ENCODE measurements at places on chromosomes 16 and 17. TPM values are rescaled to one million over a fixed set of nuclear protein-coding genes. Genes with fewer than 3 reads are reported as not detected.

The FAM171A2 gene
- total RNA-seq = 0.32 TPM

DNA sequence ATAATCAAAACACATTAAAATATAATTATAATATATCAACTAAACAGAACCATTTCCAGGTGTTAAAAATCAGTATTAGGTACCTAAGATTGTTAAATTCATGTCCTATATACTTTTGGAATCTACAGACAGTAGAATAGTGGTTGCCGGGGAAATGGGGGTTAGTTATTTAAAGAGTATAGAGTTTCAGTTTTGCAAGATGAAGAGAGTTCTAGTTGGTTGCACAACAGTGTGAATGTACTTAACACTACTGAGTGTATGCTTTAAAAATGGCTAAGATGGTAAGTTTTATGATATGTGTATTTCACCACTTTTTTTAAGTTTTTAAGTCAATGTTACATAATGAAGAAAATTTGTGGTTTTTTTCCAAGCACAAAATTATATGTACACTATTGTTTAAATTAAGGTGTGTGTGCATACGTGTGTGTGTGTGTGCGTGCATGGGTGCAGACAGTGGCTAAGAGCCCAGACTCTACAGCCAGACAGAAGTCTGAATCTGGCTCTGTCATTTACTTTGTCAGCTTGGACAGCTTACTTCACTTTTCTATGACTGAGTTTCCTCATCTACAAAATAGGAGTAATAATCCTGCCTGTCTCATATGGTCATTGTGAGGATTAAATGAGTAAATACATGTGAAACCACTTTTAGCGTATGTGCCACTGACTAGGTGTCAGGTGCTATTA is 25.3 kb upstream of the PHAF1 start:
- no peak for DNase-seq
- no peaks in the 10 kb centered on the region for H3K27me3 ChIP-seq
- H3K27ac ChIP-seq = no peak overlapping the region
- H3K4me3 ChIP-seq = no peak overlapping the region
- H3K36me3 ChIP-seq = peaks cover 17% of the 10 kb centered on the region

DNA sequence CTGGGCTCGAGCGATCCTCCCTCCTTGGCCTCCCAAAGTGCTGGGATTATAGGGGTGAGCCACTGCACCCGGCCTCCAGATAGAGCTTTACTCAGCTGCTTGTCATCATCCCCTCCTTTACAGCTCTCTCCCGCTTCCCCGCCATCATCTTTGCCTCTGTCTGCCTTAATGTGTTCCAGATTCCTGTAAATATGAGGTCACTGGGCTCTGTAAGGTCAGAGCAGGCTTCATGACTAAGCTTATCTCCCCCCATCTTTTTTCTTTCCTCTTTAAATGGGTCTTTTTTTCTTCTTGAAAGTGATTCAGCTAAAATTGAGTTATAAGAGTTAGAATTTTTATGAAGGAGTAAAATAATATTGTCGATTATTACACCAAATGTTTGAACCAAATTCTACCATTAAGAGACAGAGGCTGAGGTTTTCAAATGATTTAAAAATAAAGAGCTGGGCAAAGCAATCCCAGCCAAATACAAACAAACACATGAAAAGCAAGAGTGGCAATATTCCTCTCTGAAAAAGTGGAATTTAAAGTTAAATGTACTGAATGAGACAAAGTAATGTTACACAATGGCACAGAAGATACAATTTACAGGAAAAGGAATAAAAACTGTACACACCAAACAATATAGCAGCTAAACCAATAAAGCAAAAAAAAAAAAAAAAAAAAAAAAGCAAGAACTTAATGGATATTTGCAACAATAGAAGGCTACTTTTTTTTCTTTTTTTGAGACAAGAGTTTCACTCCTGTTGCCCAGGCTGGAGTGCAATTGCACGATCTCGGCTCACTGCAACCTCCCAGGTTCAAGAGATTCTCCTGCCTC is 62.1 kb downstream of the CRISPLD2 start:
- H3K27me3 ChIP-seq = peaks cover 2% of the 10 kb centered on the region
- H3K4me1 ChIP-seq = peaks cover 7% of the 10 kb centered on the region

GRCh38 chr17:31537565-31538011 is 146.1 kb downstream of the RAB11FIP4 start:
- no peak for DNase-seq
- H3K4me1 ChIP-seq = peaks cover 18% of the 10 kb centered on the region
- H3K4me3 ChIP-seq = no peak overlapping the region

The CHMP6 gene
- total RNA-seq = 15.9 TPM

The BAHCC1 gene
- total RNA-seq = 0.05 TPM

DNA sequence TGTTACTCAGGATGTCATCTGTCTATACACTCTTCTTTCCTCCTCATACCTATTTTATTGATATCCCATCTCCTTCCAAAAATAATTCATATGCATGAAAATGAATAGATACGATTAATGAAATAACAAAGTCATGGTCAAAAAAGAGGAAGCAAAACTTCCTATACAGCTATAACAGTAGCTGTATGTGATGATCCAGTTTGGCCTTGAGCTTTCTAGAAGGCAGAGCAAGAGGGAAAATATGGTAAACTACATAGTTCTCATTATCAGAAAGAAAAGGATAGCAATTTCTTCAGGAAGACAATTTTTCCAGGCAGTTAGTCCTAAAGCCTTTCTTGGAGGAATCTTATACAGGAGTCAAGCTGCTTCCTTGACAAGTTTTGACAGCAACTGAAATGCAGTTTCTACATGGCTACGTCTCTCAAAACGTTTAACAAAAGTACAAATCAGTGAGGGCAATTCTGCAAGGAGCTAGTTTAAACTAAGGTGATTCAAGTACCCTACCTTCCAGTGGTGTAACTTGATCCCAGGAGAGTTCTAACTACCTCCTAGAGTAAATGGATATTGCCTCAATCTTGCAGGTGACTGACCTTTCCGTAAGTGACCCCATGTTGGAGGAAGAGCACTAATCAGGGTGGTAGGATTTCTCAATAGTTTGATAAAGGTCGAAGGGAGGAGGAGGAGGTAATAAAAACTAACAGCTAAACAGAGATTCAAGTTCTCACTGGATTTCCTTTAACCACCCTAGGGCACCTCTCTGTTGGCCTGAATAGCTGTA is 1.0 kb downstream of the SPAG5 start:
- peaks cover 25% of the 10 kb centered on the region for H3K36me3 ChIP-seq
- H3K4me3 ChIP-seq = peak overlapping the region; percentile 89
- peaks cover 21% of the 10 kb centered on the region for H3K4me1 ChIP-seq
- no peaks in the 10 kb centered on the region for H3K27me3 ChIP-seq

The KRTAP4-9 gene
- total RNA-seq = not detected

DNA sequence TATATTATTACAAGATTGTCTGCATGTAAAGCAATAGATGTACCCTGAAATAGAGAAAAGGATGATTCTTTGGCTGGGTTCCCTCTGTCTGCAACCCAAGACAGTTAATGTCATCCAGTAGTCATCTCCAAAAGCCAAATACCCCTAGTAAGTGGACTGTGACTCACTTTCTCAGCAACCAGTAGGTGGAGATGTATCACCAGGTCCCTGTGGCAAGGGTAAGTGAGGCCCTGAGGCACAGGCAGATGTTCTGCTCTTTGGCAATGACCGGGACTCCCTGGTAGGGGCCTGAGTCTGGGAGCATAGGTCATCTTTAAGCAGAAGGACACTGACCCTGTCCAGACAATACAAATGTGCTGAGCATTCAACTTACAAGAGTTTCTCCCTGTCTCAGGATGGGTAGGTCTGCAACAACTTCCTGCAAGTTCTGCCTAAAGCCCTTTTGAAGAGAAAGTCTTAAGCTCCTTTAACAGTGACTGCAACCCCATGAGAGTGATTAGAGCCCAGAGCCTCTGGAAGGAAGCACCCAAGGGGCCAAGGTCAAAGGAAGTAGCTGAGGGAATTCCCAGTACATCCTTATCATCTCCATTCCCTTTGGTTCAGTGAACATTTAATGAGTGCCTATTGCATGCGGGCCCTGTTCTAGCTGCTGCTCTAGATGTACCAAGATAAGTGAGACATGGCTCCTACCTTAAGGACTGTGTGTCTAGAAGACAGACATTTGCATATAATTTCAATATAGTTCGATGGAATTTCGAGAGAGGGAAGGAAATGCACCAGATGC is 31.9 kb downstream of the PMP22 start:
- H3K4me3 ChIP-seq = no peak overlapping the region
- H3K27ac ChIP-seq = no peak overlapping the region
- H3K36me3 ChIP-seq = no peaks in the 10 kb centered on the region
- DNase-seq = peak; percentile 24

DNA sequence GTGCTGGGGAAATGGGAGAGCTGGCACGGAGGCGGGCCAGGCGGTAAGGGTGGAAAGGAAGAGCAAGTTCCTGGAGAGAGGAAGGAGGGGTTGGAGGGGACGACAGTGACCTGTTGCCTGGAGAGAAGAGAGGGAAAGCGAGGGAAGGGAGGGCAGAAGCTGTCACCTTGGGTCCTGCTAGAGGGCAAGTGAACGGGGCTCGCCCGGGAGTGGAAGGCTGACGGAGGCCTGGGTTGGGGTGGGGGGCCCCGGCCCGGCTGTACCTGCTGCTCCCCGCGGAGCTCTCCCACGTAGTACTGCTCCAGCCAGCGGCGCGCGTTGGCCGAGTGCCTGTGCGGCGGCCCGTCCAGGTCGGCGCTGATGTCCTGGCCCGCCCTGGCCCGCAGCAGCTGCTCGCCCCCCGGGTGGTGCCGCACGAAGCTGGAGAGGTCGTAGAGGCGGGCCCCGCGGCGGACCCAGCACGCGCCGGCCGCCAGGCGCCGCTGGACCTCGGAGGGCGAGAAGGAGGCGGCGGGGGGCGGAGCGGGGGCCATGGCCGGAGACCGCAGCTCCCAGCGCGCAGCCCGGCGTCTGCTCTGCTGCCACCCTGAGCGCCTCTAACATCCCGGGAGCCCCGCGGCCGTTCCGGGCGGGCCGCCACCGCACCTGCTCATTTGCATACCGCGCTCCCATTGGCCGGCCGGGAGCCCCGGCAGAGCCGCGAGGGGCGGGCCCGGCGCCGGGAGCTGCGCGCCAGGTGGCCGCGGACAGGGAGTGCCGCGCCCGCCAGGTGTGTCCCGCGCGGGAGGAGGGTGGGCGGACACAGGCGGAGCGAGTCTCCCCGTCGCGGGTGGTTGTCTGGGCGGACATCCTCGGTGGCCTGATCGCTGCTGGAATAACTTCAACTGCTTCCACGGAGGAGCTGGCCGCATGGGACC is at the start of gene FA2H:
TSS of gene FA2H (minus strand) at position 598 of the 917 bp plus-strand sequence. CDS start at position 533, 65 bp downstream.
- peaks cover 38% of the 10 kb centered on the region for H3K27me3 ChIP-seq
- H3K4me1 ChIP-seq = peaks cover 6% of the 10 kb centered on the region
- no peaks in the 10 kb centered on the region for H3K36me3 ChIP-seq
- DNase-seq = peak; percentile 84
- H3K27ac ChIP-seq = no peak within 1 kb of the TSS

DNA sequence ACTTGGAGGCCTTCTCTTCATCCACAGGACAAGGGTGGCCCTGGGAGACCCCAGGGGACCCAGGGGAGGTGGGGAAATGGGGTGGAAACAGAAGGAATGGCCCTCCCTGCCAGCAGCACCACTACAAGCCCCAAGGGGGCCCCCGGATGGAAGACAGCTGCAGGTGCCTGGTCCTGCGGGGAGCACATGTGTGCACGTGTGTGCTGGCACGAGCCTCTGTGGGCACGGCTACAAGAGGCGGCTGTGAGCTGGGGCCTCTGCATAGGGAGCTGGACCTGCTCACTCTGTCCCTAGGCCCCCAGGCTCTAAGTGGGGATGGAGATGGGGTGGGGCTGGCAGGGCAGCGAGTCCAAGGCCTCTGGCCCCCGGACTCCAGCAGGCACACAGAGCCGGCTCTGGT is 13.2 kb upstream of the AATK start:
- H3K4me3 ChIP-seq = no peak overlapping the region
- DNase-seq = no peak
- no peaks in the 10 kb centered on the region for H3K27me3 ChIP-seq
- no peak overlapping the region for H3K27ac ChIP-seq
- no peaks in the 10 kb centered on the region for H3K4me1 ChIP-seq
- H3K36me3 ChIP-seq = no peaks in the 10 kb centered on the region
